ENCODE measurements at places on chromosomes 4 and X.

DNA sequence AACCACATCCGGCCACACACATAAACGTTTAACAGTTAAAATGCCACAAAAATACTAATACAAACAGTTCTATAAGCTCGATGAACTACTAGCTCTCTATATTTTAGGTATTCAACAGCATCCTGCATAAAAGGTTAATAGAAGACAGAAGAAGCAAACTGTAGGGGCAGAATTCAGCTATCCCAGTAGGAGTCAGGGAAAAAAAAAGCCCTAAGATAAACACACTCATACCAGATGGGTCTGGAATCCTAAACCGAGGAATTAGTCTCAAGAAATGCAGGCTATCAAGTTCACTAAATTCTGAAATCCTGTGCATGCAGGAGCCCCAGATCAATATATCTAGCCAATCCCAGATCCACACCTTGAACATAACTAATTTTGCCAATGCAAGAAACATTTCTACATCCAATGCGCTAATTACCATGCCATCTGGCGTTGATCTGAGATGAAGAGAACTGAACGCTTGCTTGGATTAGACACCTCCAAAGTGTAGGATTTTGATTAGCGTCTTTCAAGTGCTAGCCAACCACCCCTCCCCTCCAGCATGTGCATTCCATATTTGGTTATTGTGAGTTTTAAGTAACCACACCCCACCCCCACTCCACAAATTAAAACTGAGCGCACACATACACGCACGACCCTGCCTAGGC, 512.2 kb upstream of the INTU start:
- DNase-seq = no peak

GRCh38 chrX:12563121-12563520, 228.1 kb upstream of the PRPS2 start:
- DNase-seq = no peak

DNA sequence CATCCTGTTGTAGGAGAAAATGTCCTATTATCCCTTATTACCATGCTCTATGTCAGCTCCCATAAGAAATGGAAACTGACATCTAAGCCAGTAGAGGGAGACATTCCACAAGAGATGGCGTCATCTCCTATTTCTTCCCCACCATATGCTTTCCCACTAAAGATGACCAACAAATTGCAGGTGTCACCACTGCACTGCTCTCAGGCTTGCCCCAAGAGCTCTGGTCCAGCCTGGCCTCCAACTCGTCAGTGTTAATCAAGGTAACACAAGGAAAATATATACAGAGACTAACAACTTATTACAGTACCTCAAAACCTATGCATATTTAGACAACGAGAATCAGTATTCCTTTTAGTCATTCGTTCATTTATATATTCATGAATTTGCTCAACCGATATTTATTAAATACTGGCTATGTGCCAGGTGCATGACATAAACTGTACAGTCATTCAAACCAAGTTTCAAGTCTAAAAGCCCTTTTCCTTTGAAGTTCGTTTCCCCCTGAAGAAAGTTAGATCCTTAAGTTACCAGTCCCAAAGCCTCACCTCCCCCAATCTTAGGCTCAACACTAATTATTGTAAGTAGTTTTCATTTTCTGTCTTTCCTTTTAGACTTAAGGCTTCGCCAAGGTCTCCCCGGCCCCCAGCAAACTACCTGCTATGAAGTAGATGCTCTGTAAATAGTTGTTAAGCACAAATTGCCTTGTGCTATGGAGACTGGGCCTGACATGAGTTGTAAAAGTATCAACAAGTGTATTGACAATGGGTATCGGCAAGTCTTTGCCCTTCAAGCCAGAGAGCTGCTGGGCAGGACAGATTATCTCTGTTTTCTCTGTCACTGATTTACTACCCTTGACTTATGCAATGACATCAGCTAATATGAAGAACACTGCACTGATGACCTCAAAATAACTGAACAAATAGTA, 3.1 kb upstream of the FGB start:
- no peak for DNase-seq

DNA sequence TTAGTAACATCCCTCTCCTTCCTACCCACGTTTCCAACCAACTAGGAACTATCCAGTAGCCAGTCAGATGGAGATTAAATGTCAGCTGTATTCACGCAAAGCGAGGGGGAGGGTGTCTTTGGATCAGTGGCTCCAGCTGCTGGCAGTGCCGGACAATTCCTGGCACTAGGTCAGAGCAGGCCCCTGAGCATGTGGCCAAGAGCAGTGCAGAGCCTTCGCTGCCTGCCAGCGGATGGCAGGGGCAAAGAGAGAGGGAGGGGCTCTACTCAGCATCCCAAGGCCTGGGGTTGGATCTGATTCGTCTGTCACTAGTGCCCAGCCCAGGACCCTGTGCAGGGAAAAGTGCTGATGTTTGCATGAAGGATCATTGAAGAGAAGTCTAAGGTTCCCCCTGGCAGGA, 28.7 kb upstream of the JAKMIP1 start:
- no peak for DNase-seq

DNA sequence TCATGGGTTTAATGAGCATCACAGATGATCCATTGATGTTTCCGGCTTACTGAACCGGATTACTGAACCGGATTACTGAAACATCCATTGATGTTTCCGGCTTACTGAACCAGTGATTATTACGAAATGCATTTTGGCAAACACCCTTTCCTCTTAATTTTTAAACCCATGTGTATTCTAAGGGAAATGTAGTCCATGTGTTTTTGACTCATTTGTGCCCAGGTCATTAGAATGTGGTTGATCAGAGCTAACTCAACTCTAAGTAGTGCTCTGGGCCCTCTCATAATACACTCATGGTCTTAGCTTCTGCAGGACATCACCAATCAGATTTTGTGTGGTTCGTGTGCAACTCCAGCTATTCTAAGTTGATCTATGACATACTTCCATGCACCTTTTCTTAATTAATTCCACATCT, 141.6 kb downstream of the SPATA18 start:
- no peak for DNase-seq

GRCh38 chr4:72318421-72319170, 250.4 kb downstream of the ADAMTS3 start:
- no peak for DNase-seq

DNA sequence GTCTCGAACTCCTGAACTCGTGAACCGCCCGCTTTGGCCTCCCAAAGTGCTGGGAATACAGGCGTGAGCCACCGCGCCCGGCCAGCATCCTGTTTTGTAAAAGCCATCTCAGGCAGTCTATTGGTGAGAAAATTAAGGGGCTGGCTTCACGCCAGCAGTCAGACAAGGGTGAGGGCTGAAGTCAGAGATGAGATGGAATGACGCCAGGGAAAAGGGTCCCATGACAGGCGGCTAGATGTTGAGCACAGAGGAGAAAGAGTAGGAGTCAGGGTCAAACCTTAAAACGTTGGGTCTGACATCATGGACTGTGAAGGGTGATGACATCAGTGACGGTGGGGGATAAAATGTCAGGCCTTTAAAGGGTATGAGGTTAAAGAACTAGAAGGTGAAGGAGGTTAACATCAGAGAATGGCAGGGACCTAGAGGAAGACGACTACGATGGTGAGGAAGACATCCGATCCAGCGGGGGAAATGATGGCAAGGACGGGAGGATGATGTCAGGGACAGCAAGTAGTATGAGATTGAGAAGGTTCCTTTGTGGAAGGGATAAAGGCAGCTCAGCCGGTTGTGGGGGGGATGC, 504 bp upstream of the RBM3 start:
- DNase-seq = peak; percentile 34

DNA sequence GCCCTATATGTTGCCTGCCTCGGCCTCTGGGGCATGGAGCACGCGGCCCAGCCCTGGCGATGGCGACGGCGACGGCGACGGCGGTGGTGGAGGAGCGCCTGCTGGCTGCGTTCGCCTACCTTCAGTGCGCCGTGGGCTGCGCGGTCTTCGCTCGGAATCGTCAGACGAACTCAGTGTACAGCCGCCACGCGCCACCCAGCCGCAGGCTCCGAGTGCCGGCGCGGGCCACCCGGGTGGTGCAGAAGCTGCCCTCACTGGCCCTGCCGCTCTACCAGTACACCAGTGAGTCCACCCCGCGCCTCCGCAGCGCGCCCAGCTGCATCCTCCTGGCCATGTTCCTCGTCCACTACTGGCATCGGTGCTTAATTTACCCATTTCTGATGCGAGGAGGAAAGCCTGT, 83.7 kb upstream of the F9 start:
- DNase-seq = no peak

- no peak for DNase-seq
Observed at GRCh38 chr4:24475756-24476155, 108.6 kb downstream of the DHX15 start.

DNA sequence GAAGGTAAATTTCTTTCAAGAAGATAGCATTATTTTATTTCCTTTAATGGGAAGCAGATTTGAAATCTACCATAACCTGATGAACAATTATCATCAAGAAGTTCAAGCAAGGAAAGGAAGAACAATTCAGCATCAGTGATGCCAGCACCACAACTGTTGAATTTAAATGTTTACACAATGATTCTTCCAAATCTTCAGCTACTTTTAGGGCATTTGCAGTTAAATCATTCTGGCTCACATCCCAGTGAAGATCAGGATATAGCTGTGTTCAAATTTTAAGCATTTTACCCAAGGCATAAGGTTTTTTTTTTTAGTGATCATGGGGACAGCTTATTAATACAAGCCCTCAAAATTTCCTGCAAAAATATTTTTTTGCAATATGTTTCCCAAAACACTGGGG, 112.9 kb downstream of the SHISA3 start:
- DNase-seq = no peak

GRCh38 chrX:45801554-45801953, 600.9 kb upstream of the DIPK2B start:
- DNase-seq = no peak
